ENCODE measurements at places on chromosomes 2 and 18. TPM values are rescaled to one million over a fixed set of nuclear protein-coding genes. Genes with fewer than 3 reads are reported as not detected.
A peak's percentile ranks its signal among the peaks of the same experiment; 100 is the strongest.

Gene LRRC30
- not detected for total RNA-seq

Gene PID1
- total RNA-seq = 11.8 TPM

Gene MAP4K4
- total RNA-seq = 73.1 TPM

DNA sequence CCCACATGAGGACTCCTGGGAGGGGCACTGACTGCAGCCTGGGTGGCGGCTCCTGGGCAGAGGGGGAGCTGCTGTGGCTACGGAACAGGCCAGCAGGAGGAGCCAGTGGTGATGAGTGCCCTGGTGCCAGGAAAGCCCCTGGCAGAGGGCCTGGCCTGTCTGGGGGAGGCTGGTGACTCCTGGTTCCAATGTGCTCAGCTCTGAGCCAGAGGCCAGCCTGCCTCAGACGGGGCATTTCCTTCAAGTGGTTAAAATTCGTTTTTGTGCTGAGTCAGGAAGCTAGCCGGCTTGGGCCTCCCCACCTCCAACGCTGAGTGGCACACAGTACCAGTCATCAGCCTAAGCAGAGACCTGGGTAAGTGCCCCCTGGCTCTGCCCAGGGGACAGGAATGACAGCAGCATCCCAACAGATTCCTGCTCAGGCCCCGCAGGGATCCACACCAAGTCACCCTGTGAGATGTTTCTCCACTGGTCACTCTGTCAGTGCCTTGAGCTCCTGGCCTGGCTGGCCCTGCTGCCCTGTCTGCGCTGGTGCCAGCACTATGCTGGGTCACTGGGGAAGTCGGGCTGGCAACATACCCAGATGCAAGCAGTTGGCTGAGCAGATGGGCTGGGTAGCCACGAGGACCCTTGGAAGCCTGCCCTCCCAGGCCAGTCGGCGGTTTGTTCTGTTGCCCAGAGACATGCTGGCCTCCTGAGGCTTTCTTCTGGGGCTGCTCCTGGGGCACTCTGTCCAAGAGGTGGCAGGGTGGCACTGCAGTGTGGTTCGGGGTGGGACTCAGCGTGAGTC lies 7.1 kb upstream of the KLF11 start:
- DNase-seq = no peak
- no peaks in the 10 kb centered on the region for H3K36me3 ChIP-seq
- H3K4me3 ChIP-seq = no peak overlapping the region
- peak overlapping the region; percentile 82 for H3K27ac ChIP-seq
- H3K4me1 ChIP-seq = peaks cover 51% of the 10 kb centered on the region
- no peaks in the 10 kb centered on the region for H3K27me3 ChIP-seq

DNA sequence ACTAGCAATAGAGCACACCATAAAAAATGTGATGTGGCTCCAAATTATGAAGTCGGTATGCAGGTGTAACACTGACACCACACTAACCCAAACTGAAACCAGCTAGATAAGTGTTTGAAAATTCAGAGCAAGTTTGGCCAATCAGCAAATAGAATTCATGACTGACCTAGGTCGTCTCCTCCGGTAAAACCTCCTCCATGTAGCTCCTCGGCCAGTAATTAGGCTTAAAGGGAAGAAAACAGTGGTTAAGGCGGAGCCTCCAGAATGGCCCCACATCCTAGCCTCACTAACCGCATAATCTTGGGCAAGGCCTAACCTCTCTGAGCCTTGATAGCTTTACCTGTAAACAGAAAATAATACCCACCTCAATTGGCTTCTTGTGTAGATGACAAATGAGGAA lies 30.1 kb downstream of the C1D start:
- no peaks in the 10 kb centered on the region for H3K27me3 ChIP-seq
- H3K27ac ChIP-seq = no peak overlapping the region
- no peak overlapping the region for H3K4me3 ChIP-seq
- H3K4me1 ChIP-seq = no peaks in the 10 kb centered on the region
- no peaks in the 10 kb centered on the region for H3K36me3 ChIP-seq
- no peak for DNase-seq

DNA sequence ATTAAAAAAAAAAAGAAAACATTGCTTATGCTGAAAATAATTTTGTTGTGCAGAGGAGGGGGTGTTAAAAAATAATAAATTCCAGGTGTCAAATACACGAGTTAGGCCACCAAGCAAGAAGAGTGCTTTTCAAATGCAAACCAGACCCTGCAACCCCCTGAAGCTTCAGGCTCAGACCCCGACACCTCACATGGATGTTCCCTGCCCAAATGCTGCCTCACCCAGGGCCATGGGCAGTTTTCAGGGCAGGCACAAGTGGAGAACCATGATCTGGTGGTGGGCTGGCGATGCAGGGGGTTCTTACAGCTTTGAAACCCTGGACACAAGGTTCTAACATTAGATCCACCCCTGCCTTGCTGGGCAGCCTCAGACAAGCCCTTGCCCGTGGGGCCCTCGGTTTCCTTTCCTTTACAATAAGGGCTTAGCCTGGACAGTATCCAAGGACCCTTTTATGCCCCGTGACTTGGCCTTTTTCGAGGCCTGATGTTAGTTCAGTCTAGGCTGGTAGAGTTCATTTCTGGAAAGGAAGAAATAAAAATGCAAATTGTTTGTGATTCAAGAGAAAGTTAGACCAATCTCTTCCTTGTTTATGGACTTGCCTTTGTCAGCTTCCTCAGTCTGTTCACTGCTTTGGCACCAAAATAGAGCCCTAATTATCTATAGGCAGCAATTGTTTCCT lies 168.7 kb downstream of the DDX1 start:
- H3K27ac ChIP-seq = no peak overlapping the region
- H3K27me3 ChIP-seq = no peaks in the 10 kb centered on the region
- no peak for DNase-seq
- H3K4me1 ChIP-seq = no peaks in the 10 kb centered on the region
- H3K4me3 ChIP-seq = no peak overlapping the region
- no peaks in the 10 kb centered on the region for H3K36me3 ChIP-seq
